T-helper 1 cell (primary cell): ENCODE measurements at places on chromosomes 11 and 22.

GRCh38 chr11:67983951-67984350 is 19.9 kb downstream of the UNC93B1 start:
- no peak for DNase-seq

DNA sequence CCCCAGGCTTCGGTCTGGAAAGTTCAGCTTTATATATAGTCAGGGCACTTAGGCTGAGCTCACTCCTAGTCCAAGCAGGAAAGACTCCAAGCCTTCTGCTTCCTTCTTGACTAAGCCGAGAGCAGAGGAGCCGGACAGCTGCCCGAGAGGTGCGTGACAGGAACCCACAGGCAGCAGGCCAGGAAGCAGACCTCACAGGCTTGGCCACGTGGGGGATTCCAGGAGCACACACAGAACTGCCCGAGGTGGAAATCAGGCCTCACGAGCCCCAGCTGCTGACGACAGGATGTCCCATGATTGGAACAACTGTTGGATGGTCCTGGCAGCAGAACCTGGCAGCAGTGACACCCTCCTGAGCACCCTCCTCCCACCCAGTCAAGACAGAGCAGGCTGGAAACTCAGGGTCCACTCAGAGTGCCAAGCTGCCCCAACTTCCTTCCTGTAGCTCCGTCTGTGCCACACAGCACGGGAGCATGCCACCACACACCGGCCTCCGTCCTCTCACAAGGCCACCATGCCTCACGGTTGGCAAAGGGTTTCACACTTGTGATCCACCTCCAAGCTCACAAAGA is 5.4 kb downstream of the PLA2G6 start:
- DNase-seq: no peak

GRCh38 chr11:2901196-2901796 is 15.7 kb upstream of the CDKN1C start:
- DNase-seq: no peak

GRCh38 chr22:31440681-31441080 is 41.3 kb downstream of the DRG1 start:
- no peak for DNase-seq

- DNase-seq: peak; percentile 6
These were observed 15.4 kb downstream of the FAM83F start for GRCh38 chr22:40009951-40010671.

DNA sequence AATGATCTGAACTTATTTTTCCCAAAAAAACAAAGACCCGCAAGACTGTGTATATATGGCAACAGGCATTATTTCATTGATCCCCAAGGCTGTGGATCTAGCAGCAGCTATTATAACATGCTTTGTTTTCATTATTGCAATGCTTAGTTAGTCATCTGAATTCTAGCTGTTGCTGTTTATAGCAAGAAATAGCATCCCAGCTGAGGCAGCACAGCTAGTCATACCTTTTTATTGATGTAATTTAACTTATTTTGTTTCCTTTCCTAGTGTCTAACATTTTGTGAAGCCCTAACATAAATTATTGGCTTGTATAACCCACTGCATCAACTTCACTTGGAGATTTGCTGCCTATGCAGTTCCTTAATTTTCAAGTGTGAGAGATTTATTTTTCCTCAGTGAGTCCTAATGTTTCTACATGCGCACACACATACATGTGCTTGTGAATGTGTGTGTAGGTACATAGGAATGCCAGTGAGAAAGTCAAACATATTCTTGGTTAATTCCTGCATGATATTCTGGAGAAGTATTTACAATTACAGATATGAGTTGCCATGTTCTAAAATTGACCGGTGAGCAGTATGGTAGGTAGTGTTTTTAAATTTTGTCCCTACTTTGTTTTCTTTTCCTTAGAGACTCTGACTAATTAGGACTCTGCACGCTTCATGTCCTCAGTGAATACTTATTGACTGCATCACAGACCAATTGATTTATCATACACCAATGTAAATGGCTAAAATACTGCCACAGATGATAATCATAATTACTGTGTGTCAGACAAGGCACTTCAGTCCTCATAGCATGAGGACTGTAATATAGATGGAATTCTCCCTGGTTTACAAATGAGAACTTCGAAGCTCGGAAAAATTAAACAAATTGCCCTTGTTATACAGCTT is 119.3 kb downstream of the WNT11 start:
- no peak for DNase-seq

GRCh38 chr11:26470992-26471391 is 101.1 kb downstream of the MUC15 start:
- DNase-seq: no peak

- peak; percentile 38 for DNase-seq
These were observed 113.1 kb upstream of the NNMT start for GRCh38 chr11:114183044-114183511.

- DNase-seq: no peak
These were observed 13.4 kb upstream of the DAGLA start for GRCh38 chr11:61666684-61667297.

DNA sequence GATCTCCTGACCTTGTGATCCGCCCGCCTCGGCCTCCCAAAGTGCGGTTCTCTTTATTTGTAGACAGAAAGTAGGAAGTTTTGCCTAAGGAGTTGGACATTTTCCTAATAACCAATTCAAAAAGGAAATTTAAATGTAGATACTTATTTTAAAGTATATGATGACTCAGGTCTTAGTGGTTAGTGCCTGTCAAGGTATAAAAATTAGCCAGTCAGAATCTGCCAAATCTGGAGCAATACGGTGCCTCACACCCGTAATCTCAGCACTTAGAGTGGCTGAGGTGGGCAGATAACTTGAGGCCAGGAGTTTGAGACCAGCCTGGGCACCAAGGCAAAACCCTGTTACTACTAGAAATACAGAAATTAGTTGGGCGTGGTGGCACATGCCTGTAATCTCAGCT is 86.7 kb upstream of the RASSF10 start:
- DNase-seq: no peak

GRCh38 chr11:31845331-31845730 is 34.2 kb upstream of the PAX6 start:
- DNase-seq: no peak

DNA sequence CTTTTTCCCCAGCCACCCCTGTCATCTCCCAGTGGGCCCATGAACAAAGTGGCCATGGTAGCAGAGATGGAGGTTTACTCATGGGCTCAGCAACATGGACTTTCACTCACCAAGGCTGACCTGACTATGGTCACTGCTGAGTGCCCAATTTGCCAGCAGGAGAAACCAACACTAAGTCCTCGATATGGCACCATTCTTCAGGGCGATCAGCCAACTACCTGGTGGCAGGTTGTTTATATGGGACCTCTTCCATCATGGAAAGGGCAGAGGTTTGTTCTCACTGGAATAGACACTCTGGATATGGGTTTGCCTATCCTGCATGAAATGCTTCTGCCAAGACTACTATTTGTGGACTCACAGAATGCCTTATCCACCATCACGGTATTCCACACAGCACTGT is 1009.1 kb downstream of the NTM start:
- DNase-seq: no peak

DNA sequence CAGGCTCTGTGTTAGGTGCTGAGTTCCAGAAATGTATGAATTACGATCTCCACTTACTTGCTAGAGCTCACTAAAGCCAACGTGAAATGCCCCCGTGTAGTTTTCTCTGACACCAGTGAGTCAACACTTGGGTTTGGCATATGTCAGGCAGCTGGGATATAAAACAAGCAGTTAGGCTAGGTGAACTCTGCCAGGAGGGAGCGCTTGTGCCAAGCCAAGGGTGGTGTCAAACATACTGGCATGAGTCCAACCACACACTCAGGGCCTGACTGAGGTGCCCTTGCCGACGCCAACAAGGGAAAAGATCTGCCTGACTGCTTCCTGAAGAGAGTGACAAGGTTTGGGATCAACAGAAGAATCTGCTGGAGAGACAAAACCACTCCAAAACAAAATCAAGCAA is 167.8 kb upstream of the NARS2 start:
- no peak for DNase-seq

DNA sequence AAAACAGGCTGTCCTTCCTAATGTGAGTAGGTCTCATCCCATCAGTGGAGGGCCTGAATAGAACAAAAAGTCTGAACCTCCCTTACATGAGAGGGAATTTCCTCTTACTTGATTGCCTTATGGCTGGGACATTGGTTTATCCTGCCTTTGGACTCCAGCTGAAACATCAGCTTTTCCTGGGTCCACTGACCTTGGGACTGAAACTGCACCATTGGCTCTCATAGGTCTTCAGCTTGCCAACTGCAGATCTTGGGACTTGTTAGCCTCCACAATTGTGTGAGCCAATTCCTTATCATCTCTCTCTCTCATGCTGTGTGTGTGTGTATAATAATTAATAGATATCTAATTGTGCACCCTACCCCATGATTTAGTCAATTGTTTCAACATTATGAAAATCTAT is 375.3 kb upstream of the DDI1 start:
- DNase-seq: no peak

DNA sequence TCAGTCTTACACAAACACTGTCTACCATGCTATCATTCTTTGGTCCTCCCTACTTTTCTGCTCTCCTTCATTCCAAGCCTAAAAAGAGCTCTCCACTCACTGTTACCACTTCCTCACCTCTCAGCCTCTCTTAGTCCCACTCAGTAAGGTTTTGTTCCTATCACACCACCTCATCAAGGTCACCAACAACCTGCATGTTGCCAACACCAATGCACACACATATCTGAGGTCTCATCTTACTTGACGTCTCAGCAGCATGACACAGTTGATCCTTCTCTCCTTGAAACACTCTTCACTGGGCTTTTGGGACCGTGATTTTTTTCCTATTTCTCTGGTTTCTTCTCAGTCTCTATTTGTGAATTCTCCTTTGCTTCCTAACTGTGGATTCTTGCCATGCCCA is 8.1 kb downstream of the PISD start:
- no peak for DNase-seq

DNA sequence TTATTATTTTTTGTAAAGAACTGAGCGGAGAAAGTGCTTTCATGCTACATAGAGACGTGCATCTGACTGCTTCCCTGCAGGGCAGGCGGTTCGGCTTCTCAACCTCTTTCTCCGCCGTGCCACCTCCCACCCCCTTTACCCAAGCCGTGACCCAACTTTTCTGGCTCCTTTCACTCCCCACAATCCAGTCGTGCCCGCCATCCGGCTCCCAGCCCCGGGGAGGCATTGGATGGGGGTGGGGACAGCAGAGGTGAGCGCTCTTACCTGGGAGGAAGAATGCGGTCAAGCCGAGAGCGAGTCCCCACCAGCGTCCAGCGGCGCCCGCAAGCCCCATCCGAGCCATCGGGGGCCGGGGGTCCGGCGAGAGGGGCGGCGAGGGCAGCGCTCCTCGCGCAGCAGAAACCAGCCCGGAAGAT is 781 bp downstream of the NECTIN1 start:
- no peak for DNase-seq

- no peak for DNase-seq
These were observed 59.3 kb upstream of the TTC12 start for GRCh38 chr11:113255096-113255495.

GRCh38 chr11:65381716-65382032 is 772 bp downstream of the SLC25A45 start:
- DNase-seq: no peak

DNA sequence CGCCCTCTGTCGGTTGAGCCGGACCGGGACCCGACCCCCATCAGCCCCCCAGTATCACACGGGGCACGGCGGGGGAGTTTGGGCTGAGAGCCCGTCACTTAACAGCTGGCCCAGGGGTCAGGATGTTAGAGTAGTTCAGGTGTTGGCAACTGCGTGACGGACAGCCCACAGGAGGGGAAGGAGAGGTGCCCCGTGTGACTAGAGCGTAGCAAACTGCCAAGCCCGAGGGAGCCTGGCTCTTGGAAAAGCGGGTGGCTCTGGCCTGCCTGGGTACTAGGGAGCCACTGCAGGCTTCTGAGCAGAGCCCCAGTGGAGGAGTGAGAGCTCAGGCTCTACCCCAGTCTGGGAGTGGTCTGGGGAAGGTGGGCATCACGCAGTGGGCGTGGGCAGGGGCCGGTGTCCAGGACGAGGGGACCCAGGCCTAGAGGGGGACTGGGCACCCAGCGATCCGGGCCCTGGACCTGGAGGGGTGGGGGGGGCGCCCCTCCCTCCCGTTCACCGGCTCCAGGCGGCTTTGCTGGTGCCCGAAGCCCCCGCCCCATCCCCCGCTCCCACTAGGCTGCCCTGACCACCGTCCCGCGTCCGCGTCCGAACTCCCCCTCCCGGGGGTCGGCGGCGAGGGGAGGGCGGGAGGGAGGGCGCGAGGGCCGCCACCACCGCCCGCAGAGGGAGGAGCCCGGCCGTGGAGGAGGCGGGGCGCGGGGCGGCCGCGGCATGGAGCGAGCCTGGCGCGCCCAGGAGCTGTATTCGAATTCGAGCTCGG is 24.4 kb downstream of the SHANK3 start:
- peak; percentile 7 for DNase-seq

GRCh38 chr11:2305788-2306451 is 4.1 kb downstream of the TSPAN32 start:
- no peak for DNase-seq

- DNase-seq: no peak
These were observed 7.3 kb upstream of the APOA1 start for GRCh38 chr11:116844722-116845121.

DNA sequence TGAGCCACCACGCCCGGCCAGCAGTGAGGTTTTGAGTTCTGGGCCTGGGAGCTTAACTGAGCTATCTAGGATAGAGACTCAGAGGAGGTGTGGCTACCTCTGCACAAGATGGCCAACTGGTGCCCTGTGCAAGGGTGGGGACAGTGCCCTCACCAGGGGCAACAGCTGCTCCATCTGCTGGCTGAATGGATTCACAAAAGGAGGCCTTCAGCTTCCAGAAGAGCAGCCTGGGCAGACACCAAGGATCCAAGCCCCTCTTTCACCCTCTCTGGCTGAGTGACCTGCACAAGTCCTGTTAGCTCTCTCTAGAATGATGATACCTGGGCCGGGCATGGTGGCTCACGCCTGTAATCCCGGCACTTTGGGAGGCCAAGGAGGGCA is 33.5 kb upstream of the BAIAP2L2 start:
- no peak for DNase-seq

GRCh38 chr11:119889111-119889510 is 160.1 kb upstream of the NECTIN1 start:
- DNase-seq: no peak

GRCh38 chr11:123052901-123053721 is 8.8 kb downstream of the HSPA8 start:
- DNase-seq: no peak

- no peak for DNase-seq
These were observed 308.9 kb downstream of the MN1 start for GRCh38 chr22:27492566-27493201.

DNA sequence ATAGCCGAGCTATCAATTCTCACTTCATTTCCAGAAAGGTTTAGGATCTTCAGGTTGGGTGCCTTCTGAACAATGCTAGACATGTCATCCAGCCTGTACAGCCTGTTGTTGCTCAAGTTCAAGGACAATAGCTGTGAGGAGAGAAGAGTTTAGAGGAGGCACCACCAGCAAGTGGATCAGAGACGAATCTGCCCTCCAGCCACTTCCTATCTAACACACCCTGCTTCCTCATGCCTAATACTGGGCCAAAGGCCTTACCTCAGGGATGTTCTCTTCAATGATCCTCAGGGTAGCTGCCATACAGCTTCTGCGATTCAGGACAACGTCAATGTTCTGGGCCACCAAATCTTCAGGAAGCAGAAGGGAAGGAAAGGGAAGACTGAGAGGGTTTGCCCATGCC is 4.2 kb downstream of the NXF1 start:
- no peak for DNase-seq

- DNase-seq: no peak
These were observed 9.9 kb downstream of the OR6M1 start for GRCh38 chr11:123796226-123796625.
